ENCODE measurements at places on chromosomes 3 and 15.

DNA sequence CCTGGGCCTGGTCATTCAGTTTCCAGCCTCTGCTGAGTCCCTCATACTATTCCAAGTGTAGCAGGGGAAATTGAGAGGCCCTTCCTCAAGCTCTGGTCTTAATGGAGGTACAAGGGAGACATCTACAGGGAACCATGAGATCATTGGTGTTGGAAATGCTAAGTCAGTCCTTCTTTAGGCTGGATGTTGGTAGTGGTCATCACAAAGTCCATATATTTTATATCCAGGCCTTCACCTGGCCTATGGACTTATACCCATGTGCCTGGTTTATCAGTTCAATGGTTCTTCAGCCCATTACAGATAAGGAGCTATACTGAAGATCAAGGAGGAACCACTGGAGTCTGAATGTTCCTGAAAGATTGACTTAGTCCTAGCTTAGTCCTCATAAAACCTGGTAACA, 135.0 kb downstream of the STAG1 start:
- no peak for DNase-seq

DNA sequence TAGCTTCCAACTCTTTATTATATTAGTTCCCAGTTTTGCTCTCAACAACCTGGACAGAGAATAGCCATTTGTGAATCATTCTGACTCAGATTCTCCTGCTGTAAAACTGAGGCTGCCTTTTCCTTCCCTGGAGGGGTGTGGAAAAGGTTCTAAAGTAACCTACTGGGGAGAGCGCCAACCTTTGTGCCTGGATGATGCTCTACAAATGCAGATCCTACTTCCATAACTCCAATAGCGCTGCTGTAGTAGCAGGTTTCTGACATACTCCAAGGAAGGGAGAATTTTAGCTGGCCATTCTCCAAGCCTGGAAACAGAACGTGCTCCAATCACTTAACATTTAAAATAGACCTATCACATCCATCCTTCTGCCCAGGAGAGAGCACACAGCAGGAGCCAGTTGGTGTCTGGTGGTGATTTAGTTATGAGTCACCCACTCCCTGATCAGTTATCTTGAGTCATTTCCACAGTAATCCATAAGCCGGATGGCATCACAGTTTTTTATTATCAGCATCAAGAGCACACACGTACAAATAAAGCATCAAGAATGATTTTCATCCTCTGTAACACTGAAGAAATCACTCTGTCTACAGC, 38.3 kb downstream of the MYH15 start:
- DNase-seq, result no peak

DNA sequence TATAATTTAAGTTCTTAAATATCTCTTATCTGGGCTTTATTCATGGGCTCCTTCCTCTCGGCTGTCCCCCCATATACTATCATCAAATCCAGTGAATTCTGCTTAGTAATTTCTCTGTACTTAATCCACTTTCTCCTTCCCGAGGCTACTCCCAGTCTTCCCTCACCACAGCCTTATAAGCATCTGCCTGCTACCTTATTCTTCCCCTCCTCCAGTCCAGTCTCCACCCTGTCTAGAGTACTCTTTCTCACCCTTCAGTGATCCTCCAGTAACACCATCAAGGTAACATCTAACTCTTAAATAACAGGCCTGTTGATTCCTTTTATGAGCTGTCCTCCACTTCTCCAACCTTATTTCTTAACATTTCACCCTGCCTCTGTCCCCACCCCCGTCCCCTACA, 65.8 kb downstream of the NEO1 start:
- DNase-seq, result no peak

GRCh38 chr15:69573815-69574475, 121.3 kb downstream of the RPLP1 start:
- DNase-seq, result no peak

DNA sequence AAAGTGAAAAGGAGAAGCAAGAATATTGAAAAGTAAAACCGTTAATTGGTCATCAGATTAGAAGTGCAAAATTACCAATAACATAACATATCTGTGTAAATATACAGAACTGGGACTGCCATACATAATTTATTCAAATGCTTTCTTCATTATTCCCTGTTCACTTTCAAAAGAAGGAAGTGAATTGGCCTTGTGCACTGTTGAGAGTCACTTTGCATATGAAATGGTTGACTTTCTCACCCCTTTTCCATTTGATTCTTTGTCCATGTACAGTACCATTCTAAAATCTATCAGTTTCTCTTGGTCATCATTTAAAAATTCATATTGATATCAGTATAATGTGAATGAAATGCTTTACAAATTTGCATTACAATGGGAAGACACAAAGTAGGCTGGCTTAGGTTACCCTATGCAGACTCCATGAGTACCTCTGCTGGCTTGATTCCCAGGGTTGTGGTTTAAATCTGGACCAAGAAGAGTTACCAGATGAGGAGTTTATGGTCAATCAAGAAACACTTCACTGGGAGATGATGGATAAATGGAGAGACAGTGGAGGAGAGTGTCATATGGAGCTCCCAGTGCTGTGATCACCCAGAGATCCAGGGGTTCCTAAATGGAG, 210.9 kb upstream of the TOPAZ1 start:
- DNase-seq, result no peak

- DNase-seq, result no peak
Observed at GRCh38 chr3:31274326-31275024, 258.2 kb upstream of the STT3B start.

DNA sequence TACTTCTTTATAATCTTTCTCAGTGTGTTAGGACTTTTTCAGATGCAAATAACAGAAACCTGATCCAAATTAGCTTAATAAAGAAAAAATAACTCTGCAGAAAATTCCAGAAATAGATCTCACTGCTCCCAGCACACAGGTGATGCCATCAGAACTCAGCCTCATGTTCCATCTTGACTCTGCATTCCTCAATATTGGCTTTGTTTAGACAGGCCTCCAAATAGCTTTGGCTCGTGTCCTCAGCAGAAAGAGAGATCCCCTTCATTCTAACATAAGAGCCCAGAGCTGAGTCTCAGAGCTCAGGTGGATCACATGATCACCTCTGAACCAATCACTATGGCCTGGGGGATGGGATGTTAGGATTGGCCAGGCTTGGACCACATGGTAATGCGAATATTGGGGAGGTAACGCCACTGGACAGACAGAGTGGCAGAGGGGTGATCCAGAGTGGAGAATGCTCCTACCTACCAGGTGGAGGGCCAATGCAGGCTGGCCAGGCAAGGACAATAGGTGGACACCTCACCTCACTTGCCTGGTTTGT, 46.6 kb upstream of the TBC1D21 start:
- no peak for DNase-seq

- DNase-seq, result no peak
Observed at GRCh38 chr15:98390946-98391530, 257.3 kb upstream of the IGF1R start.

DNA sequence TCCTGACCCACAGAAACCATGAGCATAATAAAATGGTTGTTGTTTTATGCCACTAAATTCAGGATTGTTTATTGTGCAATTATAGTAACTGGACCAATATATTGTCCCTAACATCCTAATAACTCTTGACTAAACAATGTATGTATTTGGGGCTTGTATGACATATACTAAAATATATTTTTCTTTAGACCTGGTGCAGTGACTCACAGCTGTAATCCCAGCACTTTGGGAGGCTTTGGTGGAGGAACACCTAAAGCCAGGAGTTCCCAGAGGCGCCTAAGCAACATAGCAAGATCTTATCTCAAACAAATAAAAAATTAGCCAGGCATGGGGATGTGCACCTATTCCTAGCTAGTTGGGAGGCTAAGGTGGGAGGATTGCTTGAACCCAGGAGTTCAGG, 180.4 kb downstream of the SUCNR1 start:
- DNase-seq, result no peak

- DNase-seq, result no peak
Observed at GRCh38 chr15:91974321-91974720, 120.8 kb downstream of the SLCO3A1 start.
